ENCODE measurements at places on chromosomes 7 and 10. TPM values are rescaled to one million over a fixed set of nuclear protein-coding genes. Genes with fewer than 3 reads are reported as not detected.

GRCh38 chr7:25494896-25495295 lies 266.6 kb upstream of the NPVF start:
- peaks cover 3% of the 10 kb centered on the region for H3K4me1 ChIP-seq
- H3K36me3 ChIP-seq: no peaks in the 10 kb centered on the region
- H3K27ac ChIP-seq: no peak overlapping the region
- DNase-seq: no peak

GRCh38 chr7:137626469-137627067 lies 220.2 kb downstream of the DGKI start:
- H3K27ac ChIP-seq: no peak overlapping the region
- H3K27me3 ChIP-seq: 0 out of 2 replicates have a peak, but pooled peaks cover 4% of the 10 kb centered on the region
- H3K36me3 ChIP-seq: no peaks in the 10 kb centered on the region
- H3K4me1 ChIP-seq: no peaks in the 10 kb centered on the region

DNA sequence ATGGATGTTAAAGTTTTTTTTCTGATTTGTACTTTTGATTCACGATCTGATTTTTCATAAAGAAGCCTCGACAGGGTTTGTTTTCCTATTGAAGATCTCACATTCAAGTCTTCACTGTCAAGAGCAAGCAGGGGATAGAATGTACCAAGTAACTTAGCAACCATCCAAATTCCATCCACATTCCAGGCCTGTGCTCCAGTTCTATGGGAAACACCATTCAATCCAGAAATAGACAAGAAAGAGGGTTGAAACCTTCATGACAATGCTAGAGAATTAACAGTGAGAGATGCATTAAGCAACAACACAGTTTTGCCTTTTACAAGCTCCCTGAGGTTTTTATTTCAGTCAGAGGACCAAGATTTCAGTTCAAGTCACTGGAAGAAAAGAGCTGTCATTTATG lies 300.2 kb downstream of the NEBL start:
- no peaks in the 10 kb centered on the region for H3K27me3 ChIP-seq
- H3K27ac ChIP-seq: peak overlapping the region; percentile 73
- H3K4me1 ChIP-seq: peaks cover 35% of the 10 kb centered on the region

The PDGFA gene
- 31.6 TPM for total RNA-seq

- H3K36me3 ChIP-seq: no peaks in the 10 kb centered on the region
- no peaks in the 10 kb centered on the region for H3K27me3 ChIP-seq
- H3K4me3 ChIP-seq: no peak overlapping the region
These were observed 19.6 kb downstream of the PLCE1 start for GRCh38 chr10:94013331-94013760.

- H3K4me1 ChIP-seq: no peaks in the 10 kb centered on the region
- H3K36me3 ChIP-seq: no peaks in the 10 kb centered on the region
- no peak overlapping the region for H3K27ac ChIP-seq
- no peak for DNase-seq
These were observed 390.8 kb downstream of the POM121L12 start for GRCh38 chr7:53426145-53426750.

The MNX1 gene
- total RNA-seq: 3.7 TPM

- H3K4me3 ChIP-seq: no peak overlapping the region
- H3K27ac ChIP-seq: no peak overlapping the region
- peaks cover 7% of the 10 kb centered on the region for H3K36me3 ChIP-seq
- no peaks in the 10 kb centered on the region for H3K27me3 ChIP-seq
These were observed 38.5 kb downstream of the AMZ1 start for GRCh38 chr7:2726316-2727018.

- H3K27ac ChIP-seq: no peak overlapping the region
- no peaks in the 10 kb centered on the region for H3K4me1 ChIP-seq
- no peak for DNase-seq
These were observed 187.7 kb upstream of the SH2B2 start for GRCh38 chr7:102098986-102099385.

- DNase-seq: no peak
- H3K27me3 ChIP-seq: no peaks in the 10 kb centered on the region
- H3K4me3 ChIP-seq: no peak overlapping the region
- H3K4me1 ChIP-seq: no peaks in the 10 kb centered on the region
- H3K36me3 ChIP-seq: no peaks in the 10 kb centered on the region
These were observed 166.9 kb downstream of the CUX1 start for GRCh38 chr7:101984133-101984879.

Measured in SJCRH30 (cell line).